ENCODE measurements at places on chromosomes 12 and 14.

- peak; percentile 87 for DNase-seq
Observed at GRCh38 chr12:70049596-70050360, 193.5 kb upstream of the CNOT2 start.

DNA sequence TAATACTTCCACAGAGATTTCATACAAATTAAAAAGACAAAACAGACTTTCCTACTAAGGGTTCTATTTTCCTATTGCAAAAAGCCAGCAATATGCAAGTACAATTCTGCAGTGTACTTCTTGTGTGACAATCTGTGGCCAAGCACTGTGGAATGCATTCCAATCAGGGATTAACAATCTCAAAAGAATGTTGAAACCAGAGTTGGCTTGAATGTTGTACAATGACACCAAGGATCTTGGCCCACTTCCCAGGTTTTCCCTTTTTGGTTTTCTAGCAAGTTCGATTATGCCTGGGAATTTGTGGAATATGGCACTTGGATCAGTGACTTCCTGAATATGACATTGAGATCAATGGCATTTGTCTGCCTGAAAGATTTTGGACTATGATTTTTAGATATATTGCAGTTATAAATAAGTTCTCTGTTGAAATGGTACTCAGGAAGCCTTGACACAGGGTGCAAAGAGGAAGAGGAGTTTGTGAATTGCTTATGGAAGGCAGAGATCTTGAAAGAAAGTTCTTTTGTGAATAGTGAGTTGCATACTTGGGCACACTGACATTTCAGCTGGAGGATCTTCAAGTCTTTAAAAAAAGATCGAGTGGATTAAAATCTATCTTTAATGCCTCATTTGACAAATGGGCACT, 81.4 kb upstream of the FERMT2 start:
- no peak for DNase-seq

DNA sequence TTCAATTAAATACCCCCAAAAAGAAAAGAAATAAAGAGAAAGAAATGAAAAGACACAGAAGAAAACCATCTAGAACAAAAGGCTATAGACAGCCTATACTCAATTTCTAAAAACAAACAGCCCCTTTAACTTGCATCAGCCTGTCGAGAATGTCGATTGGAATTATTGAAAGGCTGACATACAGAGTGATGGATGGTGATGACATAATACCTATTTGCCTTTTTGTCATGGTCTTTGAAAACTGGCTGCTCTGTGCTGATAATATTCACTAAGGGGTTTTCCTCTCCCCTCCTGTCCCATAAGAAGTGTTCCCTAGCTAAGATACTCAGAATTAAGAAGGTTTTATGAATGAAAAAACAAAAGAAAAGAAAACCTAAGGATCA, 393.7 kb downstream of the SOX5 start:
- DNase-seq = no peak

- DNase-seq = no peak
Observed at GRCh38 chr12:24769682-24770081, 179.2 kb downstream of the BCAT1 start.

GRCh38 chr12:123801573-123802178, 39.6 kb downstream of the DNAH10 start:
- DNase-seq = peak; percentile 7

GRCh38 chr14:92039719-92040430, at the start of gene TRIP11:
Gene TRIP11 (minus strand): TSS chr14:92040059. CDS start chr14:92039685, 374 bp downstream.
- peak; percentile 86 for DNase-seq

- DNase-seq = no peak
Observed at GRCh38 chr12:93229494-93230325, 148.0 kb upstream of the NUDT4 start.

DNA sequence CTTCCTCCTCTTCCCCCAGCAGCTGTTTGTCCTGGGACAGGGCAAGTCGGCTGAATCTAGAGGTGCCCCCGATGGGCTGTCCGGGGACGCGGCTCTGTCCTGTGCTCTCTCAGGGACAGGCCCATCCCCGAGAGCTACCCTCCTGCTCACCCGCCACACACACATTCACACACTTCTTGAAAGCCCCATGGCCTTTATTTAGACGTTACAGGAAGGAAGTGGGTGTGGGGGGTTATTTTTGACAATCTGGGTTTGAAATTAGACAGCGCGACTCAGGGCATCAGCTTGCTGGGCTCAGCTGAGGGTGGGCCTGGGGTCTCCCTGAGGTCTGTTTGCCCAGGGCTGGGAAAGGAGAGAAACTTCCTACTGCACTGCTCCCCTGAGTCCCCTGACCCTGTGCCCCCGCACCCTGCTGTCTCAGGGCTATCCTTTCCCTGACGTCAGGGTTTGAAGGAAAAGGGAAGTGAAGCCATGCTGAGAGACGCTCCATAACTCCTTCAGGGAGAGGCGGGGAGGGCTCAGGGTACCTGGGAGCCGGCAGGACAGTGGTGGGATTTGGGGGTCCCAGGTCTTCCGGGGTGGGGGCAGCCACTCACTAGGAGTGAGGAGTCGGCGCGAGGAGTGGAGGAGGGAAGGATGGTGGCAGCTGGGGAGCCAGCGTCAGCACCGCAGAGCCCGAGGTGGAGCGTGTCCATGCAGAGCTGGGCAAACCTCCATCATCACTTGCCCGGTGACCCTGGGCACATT, 8.1 kb downstream of the PTPN6 start:
- DNase-seq = peak; percentile 89

- DNase-seq = no peak
Observed at GRCh38 chr14:56885825-56886224, 75.5 kb upstream of the OTX2 start.

- no peak for DNase-seq
Observed at GRCh38 chr12:124302241-124302806, 7.4 kb downstream of the RFLNA start.

DNA sequence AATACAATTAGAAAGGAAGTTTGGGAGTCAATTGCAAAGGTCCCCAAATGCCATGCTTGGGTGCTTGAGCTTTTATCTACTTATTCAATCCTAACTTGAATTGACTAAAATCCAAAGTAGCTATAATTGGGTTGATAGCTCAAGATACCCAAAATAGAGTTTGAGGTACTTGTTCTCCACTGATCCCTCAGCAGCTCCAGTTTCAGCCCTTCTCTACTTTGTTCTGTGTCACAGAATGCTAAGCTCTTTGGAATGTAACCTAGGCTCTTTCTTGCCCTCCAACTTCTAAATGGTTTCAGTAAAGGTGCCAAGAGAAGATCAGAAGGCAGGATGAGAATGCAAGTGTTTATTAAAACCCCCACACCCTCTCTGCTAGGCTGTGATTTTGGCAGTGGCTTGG, 251.4 kb upstream of the CLEC14A start:
- no peak for DNase-seq

Measured in MM.1S (cell line).